ENCODE measurements at places on chromosomes 2 and 18.

- DNase-seq: no peak
Observed at GRCh38 chr2:43424262-43425207, 171.3 kb downstream of the THADA start.

GRCh38 chr2:230759481-230760167, 47.0 kb downstream of the CAB39 start:
- DNase-seq: no peak

- DNase-seq: peak; percentile 25
Observed at GRCh38 chr18:24366328-24366727, 31.3 kb downstream of the OSBPL1A start.

DNA sequence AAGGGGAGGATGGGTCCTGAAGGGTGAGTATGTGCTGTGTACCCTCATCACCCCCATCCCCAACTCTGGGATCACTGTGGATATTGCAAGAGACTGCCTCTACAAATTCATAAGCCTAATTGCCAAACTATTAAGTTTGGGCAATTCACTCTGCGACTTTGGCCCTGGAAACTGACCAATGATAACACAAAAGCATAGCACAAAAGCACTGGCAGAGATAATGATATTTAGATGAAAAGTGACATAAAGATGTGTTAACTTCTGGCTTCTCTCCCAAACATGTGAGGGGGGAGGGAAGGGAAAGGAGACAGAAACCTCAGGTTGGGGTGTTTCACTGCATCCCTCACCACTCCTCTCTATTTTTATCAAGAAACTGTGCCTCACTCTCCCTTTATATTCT, 150.3 kb downstream of the SATB2 start:
- no peak for DNase-seq

DNA sequence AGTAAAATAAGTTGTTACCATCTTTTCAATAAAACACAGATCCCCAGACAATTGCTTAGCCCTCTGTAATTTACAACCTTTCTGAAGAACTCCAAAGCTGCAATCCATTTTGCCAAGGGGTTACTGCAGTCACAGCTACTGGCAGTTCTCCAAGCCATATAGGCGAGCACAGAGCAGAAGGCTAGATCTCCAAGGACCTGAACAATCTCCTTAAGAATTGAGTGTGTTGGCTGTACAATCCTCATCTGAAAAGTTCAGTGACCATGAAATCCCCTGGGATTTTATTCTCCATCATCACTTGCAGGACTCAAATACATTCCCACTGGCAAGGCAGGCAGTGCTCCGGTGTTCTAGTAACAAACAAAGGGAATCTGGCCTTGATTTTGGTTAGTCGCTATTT, 103.9 kb upstream of the LRP1B start:
- no peak for DNase-seq

- no peak for DNase-seq
Observed at GRCh38 chr2:172179045-172179701, 76.5 kb upstream of the DLX2 start.

DNA sequence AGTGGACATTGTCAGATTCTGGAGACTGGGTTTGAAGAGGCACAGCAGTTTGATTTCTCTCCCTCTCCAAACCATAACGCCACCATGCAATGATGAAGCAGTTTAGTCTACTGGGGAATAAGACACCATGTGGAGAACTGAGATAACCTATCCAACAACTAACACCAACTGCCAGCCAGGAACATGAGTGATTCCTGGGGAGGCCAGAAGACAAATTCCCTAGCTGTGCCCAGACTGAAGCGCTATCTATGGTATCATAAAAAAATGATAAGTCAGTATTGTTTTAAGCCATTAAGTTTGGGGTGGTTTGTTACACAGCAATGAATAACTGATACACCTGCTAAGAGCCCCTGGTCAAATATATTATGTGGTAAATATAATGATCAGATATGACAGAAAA, 129.3 kb downstream of the EXOC6B start:
- DNase-seq: no peak

DNA sequence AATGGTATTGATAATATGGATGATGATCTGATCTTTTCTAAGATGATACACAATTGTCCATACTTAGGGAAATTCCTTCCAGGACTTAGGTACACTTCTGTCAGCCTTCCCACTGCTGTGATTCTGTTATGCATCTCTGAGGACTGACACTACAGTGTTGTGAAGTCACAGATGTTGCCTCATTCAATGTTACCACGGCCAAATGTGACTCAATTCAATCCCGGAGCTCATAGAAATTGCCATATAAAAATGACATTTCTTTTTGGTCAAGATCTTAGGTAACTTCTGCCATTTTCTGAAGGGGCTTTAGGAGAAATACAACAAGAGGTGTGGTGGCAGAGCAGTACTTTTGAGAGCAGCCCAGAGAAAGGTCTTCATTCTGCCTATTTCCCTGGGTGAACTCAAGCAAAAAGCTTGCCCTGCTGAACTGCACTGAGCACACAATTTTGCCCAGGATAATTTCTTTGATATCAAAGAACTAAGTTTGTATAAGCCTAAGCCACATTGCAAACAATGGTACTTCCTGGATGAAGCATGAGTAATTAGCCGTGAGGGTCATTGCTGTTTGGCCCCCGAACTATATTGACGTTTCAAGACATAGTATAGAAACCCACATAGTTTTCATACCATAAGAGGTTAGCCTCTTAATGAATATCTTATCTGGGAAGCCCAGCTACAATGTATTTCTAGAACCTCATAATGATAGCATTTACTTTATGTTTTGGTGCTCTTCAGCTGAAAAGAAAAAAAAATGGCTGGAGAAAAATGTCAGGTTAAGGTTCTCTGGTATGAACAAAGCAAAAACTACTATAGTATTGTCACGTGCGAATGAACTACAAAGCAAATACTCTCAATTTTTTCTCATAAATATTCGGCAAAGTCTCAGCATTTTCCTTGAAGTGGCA, 437.4 kb downstream of the MEIS1 start:
- no peak for DNase-seq

GRCh38 chr2:150513647-150514046, 26.2 kb upstream of the RND3 start:
- DNase-seq: no peak

DNA sequence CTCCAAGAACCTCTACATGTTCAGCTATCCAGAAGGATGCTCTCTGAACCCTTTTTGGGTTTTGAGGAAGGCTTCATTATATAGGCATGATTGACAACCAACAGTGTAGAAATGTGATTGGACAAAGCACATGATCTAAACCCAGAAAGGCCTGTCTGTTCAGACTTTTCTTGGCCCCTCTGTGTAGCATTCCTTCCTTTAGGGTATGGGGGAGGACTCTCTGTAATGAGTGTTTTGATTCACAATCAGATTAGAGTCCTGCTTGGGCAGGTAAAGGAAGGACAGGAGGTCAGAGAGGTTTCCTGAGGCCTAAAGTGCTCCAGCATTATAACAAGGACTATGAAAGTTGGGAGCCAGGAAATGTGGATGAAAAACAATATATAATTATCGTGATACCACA, 13.6 kb downstream of the GULP1 start:
- no peak for DNase-seq

- DNase-seq: no peak
Observed at GRCh38 chr2:18910843-18911242, 321.5 kb upstream of the NT5C1B start.

DNA sequence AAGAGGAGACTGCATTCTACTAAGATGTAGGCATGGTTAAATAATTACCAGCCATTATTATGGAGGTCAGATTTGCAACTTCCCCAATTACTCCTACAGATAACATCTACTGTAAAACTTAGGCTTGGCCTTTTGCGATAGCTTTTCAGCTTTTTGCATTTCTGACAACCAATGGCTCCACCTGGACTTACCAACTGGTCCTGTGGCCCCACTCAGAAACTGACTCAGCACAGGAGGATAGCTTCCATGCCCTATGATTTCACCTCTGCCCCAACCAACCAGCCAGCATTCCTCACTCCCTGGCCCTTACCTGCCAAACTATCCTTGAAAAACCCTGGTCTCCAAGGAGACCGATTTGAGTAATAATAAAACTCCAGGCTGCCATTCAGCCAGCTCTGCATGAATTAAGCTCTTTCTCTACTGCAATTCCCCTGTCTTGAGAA, 28.2 kb downstream of the TUBB6 start:
- no peak for DNase-seq

DNA sequence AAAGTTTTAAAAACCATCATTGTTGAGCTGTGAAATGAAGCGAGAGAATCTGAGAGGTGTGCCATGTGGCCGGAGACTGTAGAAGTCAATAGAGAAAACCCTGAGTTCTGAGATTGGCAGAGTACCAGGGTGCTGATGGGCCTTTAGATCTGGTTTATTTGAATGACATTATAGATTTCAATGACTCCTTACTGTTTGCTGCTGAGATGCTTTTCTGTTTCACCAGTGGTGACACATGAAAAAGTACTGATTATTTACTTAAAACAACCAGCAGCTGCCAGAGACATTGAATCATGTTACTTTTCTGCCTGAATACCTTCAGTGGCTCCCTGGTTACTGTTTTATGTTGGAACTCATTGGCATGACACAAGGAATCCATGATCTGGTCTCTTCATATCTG, 602.7 kb upstream of the ZNF804A start:
- DNase-seq: no peak

DNA sequence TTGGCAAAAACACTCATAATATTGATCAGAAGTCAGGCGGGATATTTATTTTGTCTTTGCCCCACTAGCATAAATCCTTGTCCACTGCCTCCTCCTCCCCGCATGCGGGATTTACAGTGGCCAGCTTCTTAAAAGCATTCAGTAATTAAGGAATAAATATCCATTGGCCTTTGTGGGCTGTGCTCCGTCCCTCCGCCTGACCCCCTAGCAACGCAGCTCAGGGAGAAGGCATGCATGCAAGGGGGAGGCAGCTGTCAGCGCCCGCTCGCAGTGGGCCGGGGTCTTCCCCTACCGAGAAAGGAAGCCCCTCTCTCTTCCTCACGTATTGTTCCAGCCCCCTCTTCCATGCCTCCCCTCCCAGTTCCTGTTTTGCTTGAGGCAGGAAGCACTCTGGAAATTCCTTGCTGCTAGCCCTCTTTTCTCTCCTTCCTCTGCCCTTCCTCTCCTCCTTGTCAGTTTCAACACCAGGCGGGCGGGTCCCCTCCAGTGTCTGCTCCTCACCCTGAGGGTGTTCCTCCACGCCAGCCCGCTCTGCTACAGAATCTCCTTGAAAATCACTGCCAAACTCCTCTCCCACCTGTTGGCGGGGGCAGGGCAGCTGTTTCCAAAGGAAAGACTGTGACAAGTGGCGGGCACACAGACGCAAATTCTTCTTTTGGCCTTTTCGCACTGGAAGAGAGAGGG, 60.1 kb downstream of the GBX2 start:
- no peak for DNase-seq

- no peak for DNase-seq
Observed at GRCh38 chr2:19235308-19235707, 123.1 kb downstream of the OSR1 start.

DNA sequence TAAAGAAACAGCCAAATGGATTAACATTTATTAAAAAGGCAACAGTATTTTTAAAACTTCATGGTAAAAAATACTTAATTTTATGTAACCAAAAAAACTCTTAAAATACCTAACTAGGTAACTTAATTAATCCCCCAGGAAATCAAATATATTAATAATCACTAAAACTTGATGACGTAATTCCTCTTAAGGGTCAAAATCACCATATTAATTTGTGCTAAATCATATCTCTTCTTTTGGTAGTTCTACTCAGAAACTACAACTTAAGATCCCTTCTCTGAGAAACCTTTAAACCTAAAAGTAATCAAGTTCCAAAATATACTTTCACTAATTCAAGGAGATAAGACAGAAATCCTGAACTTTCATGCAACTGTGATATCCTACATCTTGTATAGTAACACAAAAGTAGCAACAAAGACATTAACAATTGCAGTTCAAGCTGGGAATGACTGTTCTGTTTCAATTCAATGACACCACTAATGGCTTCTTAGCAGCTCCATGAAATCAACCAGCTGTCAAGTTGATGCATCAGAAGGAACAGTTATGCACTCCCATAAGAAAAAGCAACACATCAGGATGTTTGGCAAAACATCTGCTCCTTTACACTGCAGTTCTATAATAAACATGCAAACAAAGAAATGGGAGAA, 4.0 kb downstream of the BAZ2B start:
- DNase-seq: no peak

DNA sequence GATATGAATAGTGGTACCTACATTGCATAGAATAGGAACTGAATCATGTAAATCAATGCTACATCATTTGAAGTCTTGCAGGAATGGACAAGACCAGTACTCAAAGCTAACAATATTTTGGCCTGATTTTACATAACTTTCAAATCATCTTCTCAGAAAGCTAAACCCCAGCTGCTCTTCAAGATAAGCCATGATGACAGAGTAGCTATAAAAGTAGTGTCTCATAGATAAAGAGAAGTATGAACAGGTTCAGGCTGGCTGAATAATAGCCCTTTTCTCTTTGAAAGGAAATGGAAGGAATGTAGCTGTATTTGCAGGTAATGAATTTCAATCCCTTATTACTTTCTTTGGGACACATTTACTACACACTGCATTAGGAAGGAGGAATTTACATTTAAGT, 28.2 kb downstream of the TSPYL6 start:
- DNase-seq: no peak

DNA sequence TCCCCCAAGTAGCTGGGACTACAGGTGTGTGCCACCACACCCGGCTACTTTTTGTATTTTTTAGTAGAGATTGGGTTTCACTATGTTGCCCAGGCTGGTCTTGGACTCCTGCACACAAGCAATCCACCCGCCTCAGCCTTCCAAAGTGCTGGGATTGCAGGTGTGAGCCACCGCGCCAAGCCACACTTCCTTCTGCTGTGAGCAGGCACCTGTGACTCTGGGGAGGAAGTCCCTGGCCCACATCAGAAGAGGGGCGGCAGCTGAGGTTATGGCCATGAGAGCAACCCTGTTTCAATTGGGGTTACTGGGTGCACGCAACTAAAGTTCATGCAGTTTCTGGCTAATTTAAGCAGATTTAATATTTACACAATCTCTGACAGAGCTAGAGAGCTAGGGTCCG, 91.0 kb downstream of the PLB1 start:
- DNase-seq: no peak

GRCh38 chr18:76346490-76347130, 148.4 kb downstream of the ZNF516 start:
- DNase-seq: peak; percentile 36

- DNase-seq: no peak
Observed at GRCh38 chr18:78620326-78620725, 359.3 kb upstream of the SALL3 start.

GRCh38 chr2:23563673-23564614, 179.0 kb downstream of the KLHL29 start:
- DNase-seq: no peak

- DNase-seq: no peak
Observed at GRCh38 chr18:79548077-79548450, 131.5 kb upstream of the CTDP1 start.

DNA sequence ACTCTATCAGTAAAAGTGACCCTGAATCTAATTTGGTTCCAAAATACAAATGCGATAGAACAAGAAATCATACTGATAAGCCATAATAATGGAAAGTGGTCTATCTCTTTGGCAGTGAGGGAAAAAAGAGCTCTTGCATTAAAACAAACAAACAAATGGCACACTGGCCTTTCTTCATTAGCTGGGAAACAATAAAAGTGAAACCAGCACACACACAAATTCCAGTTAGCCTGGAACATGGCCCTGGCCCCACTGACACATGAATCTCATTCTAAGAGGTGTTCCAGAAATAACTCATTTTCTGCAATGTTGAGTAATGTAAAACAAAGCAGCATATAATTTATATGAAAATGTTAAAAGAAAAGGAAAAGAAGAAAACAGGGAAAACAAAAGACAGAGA, 79.3 kb upstream of the TGFA start:
- no peak for DNase-seq

Measured in stimulated activated effector memory CD8-positive, alpha-beta T cell treated with anti-CD3 and anti-CD28 coated beads, Interleukin-12 subunit alpha, Interleukin-12 subunit beta, amount 100 ng/mL, for 72 hours (primary cell).